ENCODE measurements at places on chromosomes 3 and 15. TPM values are rescaled to one million over a fixed set of nuclear protein-coding genes. Genes with fewer than 3 reads are reported as not detected.

Gene CRTC3
- total RNA-seq, result 40.6 TPM

Gene RPL4
- total RNA-seq, result 3,861 TPM

Gene CATSPER2
- total RNA-seq, result 1.8 TPM

DNA sequence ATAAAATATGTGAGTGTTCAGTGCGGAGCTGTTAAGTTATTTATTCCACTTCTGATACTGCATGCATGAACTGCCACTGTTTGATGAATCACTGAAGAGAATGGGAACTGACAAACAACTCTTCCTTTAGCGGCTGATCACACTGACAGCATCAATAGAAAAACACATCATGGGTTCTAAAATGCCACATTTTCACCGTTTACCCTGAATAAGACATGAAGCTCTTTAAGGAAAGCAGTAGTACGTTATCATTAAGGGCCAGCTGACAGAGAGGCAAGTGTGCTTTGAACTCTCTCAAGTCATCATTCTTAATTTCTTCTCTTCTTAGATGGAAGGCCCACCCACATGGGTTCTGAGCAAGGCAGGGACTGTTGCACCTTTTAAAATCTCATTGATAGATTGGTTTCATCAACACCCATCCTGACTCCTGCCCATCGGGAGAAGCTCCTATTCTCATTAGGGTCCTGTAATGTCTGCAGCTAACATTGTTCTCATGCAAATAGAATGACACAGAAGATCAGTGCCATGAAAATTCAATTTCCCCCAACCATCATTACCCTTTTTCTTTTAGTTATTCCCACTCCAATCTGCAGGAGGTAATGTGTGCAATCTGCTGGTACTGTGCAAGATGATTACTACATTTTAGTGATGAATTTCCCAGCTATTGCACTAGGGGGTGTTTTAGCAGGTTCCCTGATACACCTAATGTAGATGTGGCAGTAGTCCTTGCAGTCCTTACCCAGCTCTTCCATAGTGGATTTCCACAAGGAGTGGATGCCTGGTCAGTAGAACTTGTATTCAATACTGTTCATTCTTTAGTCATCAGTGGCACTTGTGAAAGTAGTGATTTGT lies 119.1 kb downstream of the ROBO2 start:
- H3K27me3 ChIP-seq, result no peaks in the 10 kb centered on the region
- H3K27ac ChIP-seq, result no peak overlapping the region
- no peak for DNase-seq

DNA sequence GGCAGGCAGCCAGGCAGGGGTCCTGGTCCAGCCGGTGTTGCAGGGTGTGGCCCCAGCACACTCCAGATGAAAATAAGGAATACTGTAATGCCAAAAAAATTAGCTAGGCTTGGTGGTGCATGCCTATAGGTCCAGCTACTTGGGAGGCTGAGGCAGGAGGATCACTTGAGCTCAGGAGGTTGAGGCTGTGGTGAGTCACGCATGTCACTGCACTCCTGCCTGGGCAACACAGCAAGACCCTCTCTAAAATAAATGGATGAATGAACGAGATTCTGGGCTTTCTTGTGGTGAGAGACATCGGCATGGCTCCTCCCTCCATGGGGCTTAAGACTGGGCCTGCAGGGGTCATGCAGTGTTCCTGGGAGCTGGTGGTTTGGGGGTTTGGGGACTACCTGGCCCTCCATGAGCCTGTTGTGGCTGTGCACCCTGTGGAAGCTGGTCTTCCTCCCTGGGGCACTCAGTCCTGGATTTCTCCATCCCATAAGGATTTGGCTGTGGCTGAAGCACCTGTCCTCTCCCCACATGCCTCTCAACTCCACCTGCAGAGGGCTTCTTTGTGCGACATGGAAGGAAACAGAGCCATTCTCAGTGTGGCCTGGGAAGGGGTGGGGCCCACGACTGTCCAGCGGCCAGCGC lies 7.6 kb upstream of the RCCD1 start:
- H3K36me3 ChIP-seq, result peaks cover 15% of the 10 kb centered on the region
- H3K27ac ChIP-seq, result no peak overlapping the region
- H3K4me3 ChIP-seq, result no peak overlapping the region
- no peaks in the 10 kb centered on the region for H3K27me3 ChIP-seq
- DNase-seq, result no peak
- H3K4me1 ChIP-seq, result no peaks in the 10 kb centered on the region

- H3K36me3 ChIP-seq, result no peaks in the 10 kb centered on the region
- DNase-seq, result no peak
These were observed 246.3 kb upstream of the SEMA6D start for GRCh38 chr15:47470983-47471382.

Gene DUOXA1
- 1.0 TPM for total RNA-seq

- no peaks in the 10 kb centered on the region for H3K36me3 ChIP-seq
- no peak overlapping the region for H3K4me3 ChIP-seq
- no peaks in the 10 kb centered on the region for H3K4me1 ChIP-seq
These were observed 90.9 kb downstream of the SEC22A start for GRCh38 chr3:123292321-123293310.

DNA sequence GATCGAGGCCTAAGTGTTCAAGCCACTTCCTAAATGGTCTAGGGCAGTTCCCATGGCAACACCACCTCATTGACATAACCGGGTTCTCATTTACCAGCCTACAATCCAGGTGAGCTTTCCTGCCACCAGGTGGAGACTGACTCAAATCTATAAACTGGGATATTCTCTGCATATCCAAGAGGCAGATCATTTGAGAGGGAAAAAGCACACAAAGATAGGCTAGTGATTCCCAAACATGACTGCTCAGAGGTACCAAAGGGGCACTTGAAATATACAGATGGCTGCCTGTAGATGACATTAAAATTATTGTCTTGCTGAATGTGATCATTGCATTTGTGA lies 141.3 kb upstream of the PROK2 start:
- no peaks in the 10 kb centered on the region for H3K4me1 ChIP-seq
- no peak overlapping the region for H3K27ac ChIP-seq
- H3K36me3 ChIP-seq, result no peaks in the 10 kb centered on the region
- DNase-seq, result peak; percentile 42
- H3K27me3 ChIP-seq, result no peaks in the 10 kb centered on the region

DNA sequence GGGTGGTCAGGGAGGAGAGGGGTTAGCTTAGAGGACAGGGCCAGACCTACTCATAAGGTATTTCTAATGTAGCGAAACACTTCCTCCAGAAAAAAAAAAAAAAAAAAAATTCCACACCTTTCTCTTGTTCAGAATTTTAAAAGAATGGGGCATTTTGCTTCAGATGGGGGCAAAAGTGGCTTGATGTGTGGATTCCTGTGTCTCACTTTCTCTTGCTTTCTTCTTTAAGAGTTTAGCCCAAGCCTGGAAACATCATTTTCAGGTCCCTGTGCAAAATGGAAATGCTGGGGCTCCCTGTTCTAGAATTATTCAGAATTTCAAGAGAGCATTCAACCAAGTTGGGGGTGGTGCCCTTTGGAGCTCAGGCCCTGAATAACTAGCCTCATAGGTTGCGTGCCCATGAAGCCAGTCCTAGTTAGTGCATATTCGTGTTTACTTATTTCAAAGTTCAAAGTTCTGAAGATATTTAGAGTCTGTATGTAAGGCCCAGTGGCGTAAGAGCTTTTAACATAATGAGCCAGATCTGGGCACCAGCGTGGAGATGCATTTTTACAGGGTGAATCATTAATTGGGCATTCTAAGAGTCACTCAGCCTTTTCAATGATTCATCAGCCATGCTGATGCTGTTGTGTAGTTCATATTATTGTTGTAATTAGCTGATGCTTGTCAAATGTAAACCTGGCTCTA lies 104.5 kb downstream of the RPLP1 start:
- no peaks in the 10 kb centered on the region for H3K4me1 ChIP-seq
- H3K4me3 ChIP-seq, result no peak overlapping the region
- H3K36me3 ChIP-seq, result no peaks in the 10 kb centered on the region
- H3K27me3 ChIP-seq, result no peaks in the 10 kb centered on the region
- DNase-seq, result no peak

GRCh38 chr3:80187981-80188380 lies 420.2 kb upstream of the ROBO1 start:
- no peaks in the 10 kb centered on the region for H3K36me3 ChIP-seq
- no peaks in the 10 kb centered on the region for H3K27me3 ChIP-seq
- no peak overlapping the region for H3K27ac ChIP-seq
- no peak overlapping the region for H3K4me3 ChIP-seq
- DNase-seq, result no peak

- peak overlapping the region; percentile 93 for H3K27ac ChIP-seq
- DNase-seq, result peak; percentile 26
- H3K27me3 ChIP-seq, result no peaks in the 10 kb centered on the region
These were observed 1.7 kb downstream of the CLDN11 start for GRCh38 chr3:170420307-170420821.

DNA sequence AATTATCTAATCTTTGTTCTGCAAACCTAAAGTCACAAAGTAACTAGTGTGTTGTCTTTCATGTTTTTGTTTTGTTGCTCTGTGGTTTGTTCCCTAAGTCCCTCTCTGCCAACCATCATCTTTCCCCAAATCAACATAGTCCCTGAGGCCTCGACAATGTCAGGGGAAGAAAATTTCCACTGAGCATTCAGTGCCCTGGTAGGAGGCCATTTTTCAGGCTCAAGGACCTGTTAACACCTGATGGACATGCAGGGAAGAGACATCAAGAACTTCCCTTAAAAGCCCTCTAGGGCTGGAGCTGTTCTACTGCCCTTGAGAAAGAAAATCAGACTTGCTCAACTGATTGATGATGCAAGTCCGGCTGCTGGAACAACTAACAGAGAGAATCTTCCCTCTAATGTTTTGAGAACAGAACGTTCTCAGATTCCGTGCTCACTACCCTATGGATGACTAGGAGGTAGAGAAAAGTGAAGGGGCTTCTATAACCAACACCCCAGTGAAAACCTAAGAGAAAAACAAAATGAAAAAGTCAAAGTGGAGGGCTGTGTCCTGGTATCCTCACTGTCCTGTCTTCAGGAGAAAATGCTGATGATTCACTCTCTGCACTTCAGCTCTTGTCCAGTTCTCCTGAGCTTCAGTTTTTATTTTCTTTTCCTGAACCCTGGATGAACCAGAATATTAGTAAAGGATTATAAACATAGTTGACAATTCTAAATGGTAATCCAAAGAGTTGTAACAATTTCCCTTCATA lies 373.1 kb downstream of the FOXP1 start:
- H3K36me3 ChIP-seq, result no peaks in the 10 kb centered on the region
- no peak overlapping the region for H3K4me3 ChIP-seq
- peak overlapping the region; percentile 69 for H3K27ac ChIP-seq
- H3K27me3 ChIP-seq, result no peaks in the 10 kb centered on the region
- DNase-seq, result no peak

DNA sequence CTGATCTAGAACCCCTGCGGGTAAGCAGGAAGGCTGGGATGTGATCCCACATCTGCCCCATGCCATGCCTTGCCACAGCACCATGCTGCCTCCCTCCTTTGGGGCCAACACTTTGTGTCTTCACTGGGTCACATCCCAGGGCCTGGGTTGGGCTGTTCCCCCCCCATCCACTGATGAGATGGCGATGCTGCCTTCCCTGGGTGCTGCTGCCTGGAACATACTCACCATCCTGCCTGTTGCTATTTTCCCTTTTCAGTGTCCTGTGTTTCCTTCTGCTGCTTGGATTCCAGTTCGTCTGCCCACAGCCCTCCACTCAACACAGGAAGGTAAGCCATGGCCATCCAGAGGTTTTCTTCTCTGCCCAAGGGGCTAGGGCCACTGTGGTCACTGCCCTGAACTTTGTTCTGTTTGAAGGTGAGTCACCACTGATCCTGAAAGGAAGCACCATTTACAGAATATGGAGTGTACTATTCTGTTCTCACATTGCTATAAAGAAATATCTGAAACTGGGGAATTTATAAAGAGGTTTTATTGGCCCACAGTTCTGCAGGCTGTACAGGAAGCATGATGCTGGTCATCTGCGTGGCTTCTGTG lies 39.4 kb downstream of the THSD4 start:
- H3K36me3 ChIP-seq, result no peaks in the 10 kb centered on the region
- H3K4me3 ChIP-seq, result no peak overlapping the region
- no peak for DNase-seq
- H3K27me3 ChIP-seq, result no peaks in the 10 kb centered on the region

Gene FETUB
- total RNA-seq, result not detected

Gene ZBTB47
- total RNA-seq, result 61.8 TPM

Gene C2CD4A
- total RNA-seq, result not detected

DNA sequence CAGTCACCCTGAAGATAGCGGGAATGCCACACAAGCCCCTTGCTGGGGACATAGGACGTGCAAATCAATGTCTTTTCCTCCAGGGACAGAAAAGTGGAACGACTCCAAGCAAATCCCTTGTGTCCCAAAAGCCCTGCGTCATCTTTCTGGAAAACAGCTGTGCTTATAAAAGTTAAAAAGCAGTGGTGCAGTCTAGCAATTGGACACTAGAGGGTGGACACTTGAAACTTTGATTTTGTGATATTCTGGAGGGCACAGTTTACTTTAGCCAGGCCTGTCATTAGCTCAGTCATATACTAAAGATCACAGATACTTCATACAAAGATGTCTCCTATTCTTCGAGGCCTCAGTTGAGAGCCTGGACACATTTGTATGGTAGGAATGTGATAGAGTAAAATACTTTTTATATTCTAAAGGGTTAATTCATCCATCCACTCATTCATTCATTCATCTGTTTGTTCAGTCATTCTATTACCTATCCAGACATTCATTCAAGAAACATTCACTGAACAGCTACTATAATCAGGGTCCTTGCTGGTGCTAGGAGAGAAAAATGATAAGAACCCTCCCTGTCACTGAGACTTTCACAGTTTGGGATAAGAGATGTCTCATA lies 63.8 kb upstream of the ANKRD34C start:
- no peak overlapping the region for H3K27ac ChIP-seq
- no peaks in the 10 kb centered on the region for H3K36me3 ChIP-seq
- DNase-seq, result no peak
- no peak overlapping the region for H3K4me3 ChIP-seq

DNA sequence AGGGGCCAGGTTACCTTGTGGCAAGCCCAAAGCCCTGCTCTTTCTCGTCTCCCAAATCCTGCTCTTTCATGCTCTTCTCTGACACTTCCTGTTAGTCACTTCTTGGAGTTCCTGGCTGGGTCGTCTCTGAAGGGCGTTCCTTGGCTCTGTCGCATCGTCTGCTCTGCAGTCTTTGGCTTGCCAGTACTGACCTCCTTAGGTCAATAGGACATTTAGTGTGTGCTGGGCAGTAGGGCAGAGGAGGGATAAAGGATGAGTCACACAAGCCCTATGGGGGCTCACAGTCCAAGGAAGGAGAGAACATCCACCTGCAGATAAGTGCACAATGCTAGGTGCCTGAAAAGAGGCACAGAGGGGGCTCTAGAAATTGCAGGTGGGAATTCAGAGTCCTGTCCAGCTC lies 87.5 kb downstream of the FAM43A start:
- peaks cover 6% of the 10 kb centered on the region for H3K4me1 ChIP-seq
- H3K36me3 ChIP-seq, result no peaks in the 10 kb centered on the region
- H3K27ac ChIP-seq, result peak overlapping the region; percentile 55
- no peak overlapping the region for H3K4me3 ChIP-seq
- no peaks in the 10 kb centered on the region for H3K27me3 ChIP-seq
- DNase-seq, result no peak

Gene CLRN1
- total RNA-seq, result not detected

GRCh38 chr3:16932877-16933276 lies 48.1 kb downstream of the PLCL2 start:
- no peak overlapping the region for H3K27ac ChIP-seq
- no peaks in the 10 kb centered on the region for H3K36me3 ChIP-seq
- H3K27me3 ChIP-seq, result no peaks in the 10 kb centered on the region
- DNase-seq, result no peak

- no peaks in the 10 kb centered on the region for H3K36me3 ChIP-seq
- no peaks in the 10 kb centered on the region for H3K4me1 ChIP-seq
- no peak for DNase-seq
- no peak overlapping the region for H3K27ac ChIP-seq
These were observed 468.5 kb upstream of the KCNMB2 start for GRCh38 chr3:178067721-178068120.

GRCh38 chr15:68200016-68200861 lies 4.9 kb downstream of the CALML4 start:
- no peak for DNase-seq
- no peak overlapping the region for H3K4me3 ChIP-seq
- peak overlapping the region; percentile 42 for H3K27ac ChIP-seq
- H3K36me3 ChIP-seq, result no peaks in the 10 kb centered on the region
- H3K4me1 ChIP-seq, result peaks cover 10% of the 10 kb centered on the region
- H3K27me3 ChIP-seq, result no peaks in the 10 kb centered on the region
